NCI-H774 (cell line): ENCODE measurements at places on chromosomes 16 and 17.

DNA sequence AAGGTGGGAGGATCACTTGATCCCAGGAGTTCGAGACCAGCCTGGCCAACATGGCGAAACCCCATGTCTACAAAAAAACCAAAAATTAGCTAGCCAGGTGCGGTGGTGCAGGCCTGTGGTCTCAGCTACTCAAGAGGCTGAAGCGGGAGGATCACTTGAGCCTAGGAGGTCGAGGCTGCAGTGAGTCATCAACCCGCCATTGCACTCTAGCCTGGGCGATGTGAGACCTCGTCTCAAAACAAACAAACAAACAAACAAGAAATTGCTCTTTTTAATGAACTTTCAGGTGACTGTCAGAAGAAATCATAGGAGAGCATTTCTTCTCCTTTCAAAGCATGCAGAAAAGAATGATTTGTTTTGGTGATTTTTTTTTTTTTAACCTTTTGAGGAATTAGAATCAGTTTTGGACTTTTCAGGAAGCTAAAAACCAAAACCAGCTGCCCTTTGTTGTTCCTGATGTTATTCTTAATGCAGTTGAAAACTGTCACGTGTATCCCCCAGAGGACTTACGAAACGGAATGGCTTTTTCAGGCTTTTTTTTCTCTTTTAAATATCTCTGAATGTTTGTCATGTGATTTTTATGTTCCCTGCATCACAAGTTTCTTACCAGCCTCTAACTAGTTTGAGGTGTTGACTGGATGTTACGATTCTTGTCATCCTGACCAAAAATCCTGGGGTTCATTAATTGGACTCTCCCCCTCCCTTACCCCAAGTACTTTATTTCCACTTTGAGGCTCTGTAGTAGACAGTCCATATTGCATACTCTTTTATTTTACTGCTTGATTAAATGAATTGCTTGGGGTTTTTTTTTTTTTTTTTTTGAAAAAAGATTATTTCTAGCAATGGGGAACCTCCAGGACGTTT lies 34.1 kb downstream of the SNX29 start:
- DNase-seq, result no peak

DNA sequence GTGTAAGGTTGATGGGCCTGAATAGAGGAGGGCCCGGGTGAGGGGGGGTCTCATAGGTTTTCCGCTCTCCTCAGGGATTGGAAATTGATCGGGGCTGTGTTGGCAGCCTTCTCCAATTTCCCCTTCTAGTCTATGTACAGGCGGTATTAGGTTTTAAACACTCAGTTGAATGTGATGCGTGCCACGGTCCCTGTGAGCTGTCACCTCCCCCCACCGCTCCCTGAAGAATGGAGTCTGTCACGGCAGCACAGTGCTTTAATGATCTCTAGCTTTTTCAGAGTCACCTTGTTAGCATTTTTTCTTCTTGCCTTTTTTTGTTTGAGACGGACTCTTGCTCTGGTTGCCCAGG lies 800 bp downstream of the COX4I1 start:
- no peak for DNase-seq

DNA sequence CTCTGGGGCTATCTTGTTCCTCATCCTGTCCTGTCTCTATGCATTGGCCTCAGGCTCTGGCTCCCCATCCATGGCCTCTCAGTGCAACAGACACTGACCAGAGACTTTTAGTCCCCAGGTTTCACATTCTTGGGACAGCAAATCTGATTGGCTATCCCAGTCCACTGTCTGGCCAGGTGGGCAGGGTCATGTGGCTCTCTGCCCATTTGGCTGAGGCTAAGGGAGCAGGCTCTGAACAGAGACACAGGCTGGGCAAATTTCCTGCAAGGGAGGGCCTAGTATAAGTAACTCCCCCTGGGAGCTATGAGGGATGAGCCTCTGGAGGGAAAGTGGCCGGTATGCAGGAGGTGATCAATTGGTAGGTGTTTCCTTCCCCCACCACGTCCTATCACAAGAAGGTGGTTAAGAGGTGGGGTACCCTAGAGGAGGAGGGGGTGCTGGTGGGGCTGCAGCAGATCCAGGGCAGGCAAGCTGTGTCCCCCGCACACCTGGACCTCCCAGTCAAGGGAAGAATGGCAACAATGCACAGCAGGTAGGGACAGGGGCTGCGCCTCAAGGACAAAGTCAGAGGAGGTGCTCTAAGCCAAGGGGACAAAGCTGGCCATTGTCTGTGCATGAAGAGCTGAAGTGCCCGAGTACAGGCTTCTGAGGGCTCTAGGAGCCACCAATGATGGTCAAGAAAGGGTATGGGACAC lies 13.2 kb downstream of the XYLT2 start:
- DNase-seq, result no peak

DNA sequence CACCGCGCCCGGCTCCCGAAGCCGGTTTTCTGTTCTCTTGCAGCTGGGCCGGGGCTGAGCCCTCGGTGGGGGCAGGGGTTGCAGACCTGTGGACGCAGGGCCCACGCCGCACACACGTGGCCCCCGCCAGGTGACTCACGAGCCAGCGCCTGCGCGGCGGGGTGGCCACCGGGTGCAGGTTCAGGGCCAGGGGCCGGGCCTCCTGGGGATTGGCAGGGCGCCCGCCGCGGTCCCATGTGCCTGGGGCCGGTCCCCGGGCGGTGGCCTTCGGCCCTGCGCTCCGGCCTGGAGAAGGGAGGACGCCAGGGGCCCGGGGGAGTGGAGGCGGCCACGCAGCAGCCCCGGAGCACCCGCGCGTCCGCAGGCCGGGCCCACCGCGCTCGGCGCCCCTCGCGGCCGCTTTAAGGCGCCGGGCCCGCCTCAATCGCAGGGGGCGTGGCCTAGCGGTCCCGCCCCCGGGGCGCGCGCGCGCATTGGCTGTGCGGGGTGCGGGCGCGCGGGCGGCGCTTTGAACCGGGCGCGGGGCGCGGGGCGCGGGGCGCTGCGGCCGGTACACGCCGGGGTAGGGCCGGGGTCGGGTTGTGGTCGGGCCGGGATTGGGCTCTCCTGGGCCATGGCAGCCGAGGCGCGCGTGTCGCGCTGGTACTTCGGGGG lies at the start of gene SLC25A10:
TSS of gene SLC25A10 (plus strand) at position 471 of the 654 bp plus-strand sequence. CDS start at position 614, 143 bp downstream.
- peak; percentile 95 for DNase-seq

DNA sequence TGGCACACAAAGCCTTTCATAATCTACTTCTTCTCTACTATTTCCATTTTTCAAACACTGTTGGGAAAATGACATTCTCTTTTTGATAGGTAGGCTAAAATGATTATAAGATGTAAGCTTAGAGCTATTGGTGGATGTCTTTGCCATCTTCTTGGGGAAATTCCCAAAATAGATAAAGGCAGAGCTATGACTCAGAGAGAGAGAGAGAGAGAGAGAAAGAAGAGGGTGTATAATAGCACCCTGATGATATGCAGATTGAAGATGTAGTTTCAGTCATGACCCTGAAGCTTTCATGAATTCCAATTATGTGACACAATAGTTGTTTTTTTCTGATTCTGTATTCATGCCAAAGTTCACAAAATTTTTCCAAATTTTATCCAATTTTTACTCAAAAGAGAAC lies 529.1 kb downstream of the HS3ST4 start:
- DNase-seq, result no peak

GRCh38 chr16:6969594-6969993 lies 363.1 kb upstream of the RBFOX1 start:
- DNase-seq, result no peak

DNA sequence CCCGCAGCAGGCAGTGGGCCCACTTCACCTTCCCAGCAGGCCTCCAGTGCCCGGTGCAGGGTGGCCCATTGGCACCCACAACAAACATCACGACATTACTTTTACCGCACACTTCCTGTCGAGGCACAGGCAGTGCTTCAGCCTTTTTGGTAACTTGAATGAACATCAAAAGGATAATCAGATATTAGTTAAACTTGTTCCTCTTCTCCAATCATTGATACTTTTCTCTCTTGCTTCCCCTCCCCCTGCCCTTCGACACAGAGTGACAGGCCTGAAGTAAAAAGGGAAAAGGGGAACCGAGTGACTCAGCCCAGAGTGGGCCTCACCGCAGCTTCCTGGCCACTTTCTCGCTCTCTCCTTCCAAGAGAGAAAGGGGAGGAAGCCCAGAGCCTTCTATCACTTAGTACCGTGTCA lies 507.0 kb downstream of the MAF start:
- no peak for DNase-seq
